Naive thymus-derived CD8-positive, alpha-beta T cell (primary cell): ENCODE measurements at places on chromosomes 7 and 10. TPM values are rescaled to one million over a fixed set of nuclear protein-coding genes. Genes with fewer than 3 reads are reported as not detected.

DNA sequence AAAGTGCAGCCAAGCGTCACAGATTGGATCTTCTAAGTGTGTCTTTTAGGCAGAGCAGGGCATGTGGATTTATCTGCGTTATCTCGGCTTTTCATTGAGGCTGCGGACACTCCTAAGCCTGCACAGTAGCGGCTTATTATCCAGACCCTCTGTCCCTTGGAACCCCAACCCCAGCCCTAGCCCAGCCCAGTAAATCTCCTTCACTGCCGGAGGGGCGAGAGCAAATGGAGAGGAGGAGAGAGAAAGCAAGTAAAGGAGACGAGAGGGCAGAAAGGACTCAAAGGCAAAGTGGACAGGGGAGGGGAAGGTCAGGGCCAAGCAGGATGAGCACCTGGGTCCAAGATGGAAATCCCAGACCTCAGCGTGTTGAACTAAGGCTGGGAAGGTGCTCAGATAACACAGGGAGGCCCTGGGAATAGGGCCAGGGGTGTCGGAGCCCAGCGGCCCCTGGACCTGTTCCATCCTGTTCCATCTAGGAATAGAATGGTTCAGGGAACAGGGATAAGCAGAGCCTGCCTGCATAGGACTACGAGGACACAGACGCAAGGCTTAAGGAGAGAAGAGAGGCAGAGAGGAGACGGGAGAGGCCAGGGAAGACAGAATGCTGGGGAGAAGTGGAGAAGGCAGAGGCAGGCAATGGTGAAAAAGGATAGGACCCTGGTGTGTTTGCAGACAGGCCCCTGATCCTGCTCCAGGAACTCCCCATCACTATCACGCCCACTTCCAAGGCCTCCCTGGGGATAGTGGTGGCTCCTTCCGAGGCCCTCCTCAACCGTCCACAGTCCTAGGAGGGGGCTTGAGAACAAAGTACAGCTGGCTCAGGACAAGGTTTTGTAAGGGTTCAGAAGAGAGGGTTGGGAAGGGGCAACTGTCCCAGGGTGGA, 99.6 kb downstream of the CHST15 start:
- H3K4me1 ChIP-seq, result peaks cover 8% of the 10 kb centered on the region
- no peak for DNase-seq
- H3K27ac ChIP-seq, result no peak overlapping the region
- no peak overlapping the region for H3K4me3 ChIP-seq
- no peaks in the 10 kb centered on the region for H3K36me3 ChIP-seq
- peaks cover 61% of the 10 kb centered on the region for H3K27me3 ChIP-seq

DNA sequence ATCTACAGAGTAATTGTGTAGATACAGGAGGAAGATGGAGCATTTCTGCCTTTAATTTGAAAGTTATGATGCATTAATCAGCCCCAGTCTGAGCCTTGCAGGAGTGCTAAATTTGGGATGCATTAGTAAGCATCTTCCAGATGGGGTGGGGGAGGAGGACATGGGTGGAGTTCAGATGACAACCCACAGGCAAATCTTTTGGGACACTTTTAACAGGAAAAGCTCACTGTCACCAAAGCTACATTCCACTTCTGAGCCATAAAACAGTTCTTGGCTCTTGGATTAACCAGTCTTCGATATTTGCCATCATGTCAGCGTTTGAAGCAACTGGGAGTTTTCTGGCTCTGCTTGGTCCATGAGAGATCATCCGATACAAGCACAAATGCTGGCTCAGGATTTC, 121.1 kb downstream of the CXCL12 start:
- no peaks in the 10 kb centered on the region for H3K4me1 ChIP-seq
- H3K27me3 ChIP-seq, result peaks cover 4% of the 10 kb centered on the region
- H3K36me3 ChIP-seq, result peaks cover 11% of the 10 kb centered on the region
- no peak for DNase-seq
- H3K4me3 ChIP-seq, result no peak overlapping the region
- no peak overlapping the region for H3K27ac ChIP-seq

DNA sequence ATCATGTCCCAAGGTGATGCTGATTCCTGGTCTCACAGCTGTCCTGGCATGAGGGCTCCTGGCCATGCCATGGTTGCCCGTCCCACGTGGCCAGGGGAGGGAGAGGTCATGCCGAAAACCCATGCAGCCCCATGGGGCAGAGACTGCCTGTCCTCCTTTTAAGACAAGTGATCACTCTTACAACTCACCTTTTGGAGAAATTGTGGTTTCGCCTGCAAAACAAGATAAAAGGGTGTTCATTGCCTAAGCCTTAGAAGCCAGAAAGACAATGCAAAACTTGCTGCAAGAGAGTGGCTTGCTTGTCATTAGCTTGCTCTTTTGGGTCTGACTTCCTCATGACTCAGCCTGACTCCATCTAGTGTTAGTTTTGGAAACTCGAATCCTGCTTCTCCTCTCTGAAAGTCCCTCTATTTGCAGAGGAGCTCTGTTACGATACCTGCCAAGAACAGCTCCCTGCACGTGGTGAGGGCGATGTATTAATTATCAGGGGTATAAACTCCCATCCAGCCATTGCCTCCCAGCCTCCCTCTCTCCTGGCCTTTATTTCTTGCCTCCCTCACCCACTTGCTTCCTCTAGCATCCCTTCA, 26.7 kb downstream of the TMEM273 start:
- no peaks in the 10 kb centered on the region for H3K36me3 ChIP-seq
- no peak overlapping the region for H3K4me3 ChIP-seq
- no peak overlapping the region for H3K27ac ChIP-seq

DNA sequence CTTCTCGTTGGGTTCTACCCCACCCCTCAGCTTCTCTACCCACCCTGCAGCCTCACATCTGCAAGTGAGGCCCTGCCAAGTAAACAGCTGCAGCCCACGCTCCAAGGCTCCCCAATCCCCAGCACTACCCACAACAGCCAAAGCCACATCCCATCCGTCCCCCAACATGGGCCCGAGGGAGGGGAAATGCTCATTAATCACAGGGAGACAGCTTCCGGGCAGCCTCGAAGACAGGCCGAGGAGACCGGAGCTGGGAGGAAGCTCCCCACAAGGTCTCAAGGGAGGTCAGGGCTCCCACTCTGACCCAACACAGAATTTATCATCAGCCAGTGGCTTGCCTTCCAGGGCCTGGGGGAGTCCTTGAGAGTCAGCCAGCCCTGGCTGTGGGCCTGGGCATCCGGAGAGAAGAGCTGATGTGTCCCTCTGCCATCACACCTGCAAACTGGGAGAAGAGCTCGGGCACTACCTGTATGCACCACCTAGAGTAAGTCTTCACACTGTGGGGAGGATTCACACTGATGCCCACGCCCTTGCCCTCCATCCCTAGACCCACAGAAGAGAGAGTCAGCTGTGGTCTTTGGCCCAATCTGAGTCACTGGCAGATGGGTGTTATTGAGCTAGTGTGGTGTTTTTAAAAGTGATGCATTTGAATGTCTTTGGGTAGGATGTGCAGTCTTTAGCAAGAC, 115.5 kb upstream of the ZMIZ1 start:
- H3K27me3 ChIP-seq, result no peaks in the 10 kb centered on the region
- H3K36me3 ChIP-seq, result no peaks in the 10 kb centered on the region
- no peak overlapping the region for H3K27ac ChIP-seq
- no peak overlapping the region for H3K4me3 ChIP-seq

DNA sequence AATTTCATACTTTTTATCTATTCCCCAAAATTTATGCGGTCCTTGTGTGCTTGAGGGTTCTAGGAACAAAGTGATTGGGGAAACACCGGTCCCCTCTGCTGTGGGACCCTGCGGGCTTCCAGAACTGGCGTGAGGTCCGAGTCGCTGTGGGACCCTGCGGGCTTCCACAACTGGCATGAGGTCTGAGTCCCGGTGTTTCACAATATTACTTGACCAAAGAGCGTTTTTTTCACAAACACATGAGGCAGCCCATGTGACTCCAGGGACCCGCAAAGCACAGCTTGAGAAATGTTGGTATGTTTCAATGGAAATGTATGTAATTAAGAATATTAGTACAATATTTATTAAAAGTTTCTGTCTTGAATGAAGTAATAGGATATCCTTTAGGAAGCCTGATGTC, 212.2 kb downstream of the MGMT start:
- no peak for DNase-seq
- no peak overlapping the region for H3K4me3 ChIP-seq
- no peaks in the 10 kb centered on the region for H3K4me1 ChIP-seq
- H3K36me3 ChIP-seq, result peaks cover 47% of the 10 kb centered on the region
- no peak overlapping the region for H3K27ac ChIP-seq

DNA sequence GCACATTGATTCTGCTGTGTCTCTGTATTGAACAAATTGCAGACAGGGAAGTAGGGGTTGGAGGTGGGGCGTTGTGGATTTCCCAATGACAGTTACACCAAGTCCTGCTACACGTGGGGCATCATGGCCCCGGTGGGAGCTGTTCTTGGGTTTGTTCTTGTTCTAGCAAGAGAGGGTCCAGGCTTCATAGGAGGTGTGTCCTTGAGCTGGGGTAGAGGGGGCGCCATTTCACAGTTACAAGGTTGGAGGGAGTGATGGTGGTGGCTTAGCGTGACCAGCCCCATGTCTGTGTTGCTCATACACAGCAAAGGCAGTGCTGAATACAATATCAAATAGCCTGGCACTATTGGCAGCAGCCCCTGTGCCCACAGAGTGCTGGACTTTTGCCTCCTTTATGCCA, 15.7 kb downstream of the SH2D4B start:
- H3K36me3 ChIP-seq, result no peaks in the 10 kb centered on the region
- no peaks in the 10 kb centered on the region for H3K4me1 ChIP-seq
- no peak overlapping the region for H3K27ac ChIP-seq
- DNase-seq, result no peak
- no peak overlapping the region for H3K4me3 ChIP-seq

ANKRD22 gene
- not detected for total RNA-seq

TEX47 gene
- not detected for total RNA-seq

EBF3 gene
- not detected for total RNA-seq

CHN2 gene
- 1.5 TPM for total RNA-seq
